ENCODE measurements at places on chromosomes 7 and 10. TPM values are rescaled to one million over a fixed set of nuclear protein-coding genes. Genes with fewer than 3 reads are reported as not detected.

DNA sequence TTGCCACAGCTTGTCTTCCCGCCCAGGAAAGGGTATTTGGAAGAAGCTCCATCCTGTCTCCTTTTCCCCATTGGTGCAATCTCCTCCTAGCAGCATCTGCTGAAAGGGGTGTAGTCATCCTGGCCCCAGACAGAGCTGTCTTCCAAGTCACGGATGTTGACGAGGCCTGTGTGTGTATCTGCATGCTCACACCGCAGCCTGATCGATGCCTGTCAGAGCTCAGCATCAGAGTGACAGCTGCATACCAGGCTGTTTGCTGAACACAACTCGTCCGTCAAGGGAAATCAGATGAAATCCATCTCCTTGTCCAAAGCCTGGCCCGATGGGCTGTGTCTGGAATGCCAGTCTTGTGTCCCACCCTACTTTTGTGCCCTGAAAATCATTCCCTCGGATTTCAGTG is 21.2 kb upstream of the LRRC4 start:
- DNase-seq: no peak

THSD7A gene
- 0.34 TPM for polyA plus RNA-seq

DNA sequence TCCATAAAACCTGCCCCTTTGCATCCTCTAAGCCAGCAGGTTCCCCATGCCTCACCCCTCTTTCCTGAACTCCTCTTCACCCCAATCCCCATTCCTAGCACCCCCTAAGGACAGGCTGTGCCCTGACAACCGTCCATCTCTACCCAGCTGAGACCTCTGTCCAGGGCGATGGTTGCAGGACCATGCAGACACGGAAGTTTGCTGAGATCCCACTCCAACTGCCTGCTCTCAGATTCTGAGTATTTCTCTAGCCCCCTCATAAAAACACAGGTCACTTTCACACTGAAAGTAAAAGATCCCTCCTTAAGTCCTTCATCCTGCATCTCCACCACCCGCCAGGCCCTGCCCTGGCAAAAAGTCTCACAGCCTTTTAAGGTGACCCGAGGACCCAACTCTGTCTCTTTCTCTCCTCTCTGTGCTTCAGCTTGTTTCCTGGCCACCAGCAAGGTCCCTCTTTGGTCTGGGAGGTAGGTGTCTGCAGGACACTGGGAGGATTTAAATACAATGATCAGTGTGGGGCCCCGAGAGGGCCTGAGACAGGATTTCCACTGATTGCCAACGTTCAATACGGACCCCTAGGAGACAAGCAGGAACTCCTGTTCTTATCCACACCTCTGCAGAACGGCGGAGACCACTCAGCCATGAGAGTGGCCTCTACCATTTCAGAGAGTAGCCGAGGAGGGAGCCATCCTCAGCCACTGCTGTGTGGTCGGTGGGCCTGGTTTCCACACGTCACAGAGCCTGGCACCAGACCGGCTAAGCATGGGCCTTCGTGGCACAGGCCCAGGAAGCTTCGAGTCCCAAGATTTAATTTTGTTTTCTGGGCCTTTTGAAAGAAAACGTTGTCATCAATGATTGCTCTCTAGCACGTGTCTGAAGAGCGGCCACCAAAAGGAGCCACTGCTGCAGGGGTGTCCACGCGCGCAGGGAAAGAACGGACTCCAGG is 27.9 kb downstream of the CALML3 start:
- DNase-seq: no peak

GRCh38 chr7:135711139-135711469 is 16.9 kb downstream of the SLC13A4 start:
- DNase-seq: no peak

DNA sequence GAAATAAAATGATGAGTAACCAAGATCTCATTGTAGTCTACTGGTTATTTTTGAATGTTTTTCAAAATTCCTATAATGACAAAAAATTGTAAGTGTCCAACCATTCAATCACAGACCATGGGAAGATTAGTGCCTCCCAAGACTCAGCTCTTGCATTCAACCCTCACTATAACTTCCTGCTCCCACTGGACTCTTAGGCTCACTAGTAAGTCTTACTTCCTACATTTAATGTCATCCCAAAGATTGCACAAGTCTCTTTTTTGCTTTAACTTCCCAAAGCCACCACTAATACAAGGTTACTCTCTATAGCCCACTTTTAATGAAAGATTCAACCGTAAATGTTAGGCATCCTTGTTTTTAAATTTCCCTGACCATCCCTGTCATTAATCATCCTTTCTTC is 111.9 kb upstream of the NRBF2 start:
- no peak for DNase-seq

DNA sequence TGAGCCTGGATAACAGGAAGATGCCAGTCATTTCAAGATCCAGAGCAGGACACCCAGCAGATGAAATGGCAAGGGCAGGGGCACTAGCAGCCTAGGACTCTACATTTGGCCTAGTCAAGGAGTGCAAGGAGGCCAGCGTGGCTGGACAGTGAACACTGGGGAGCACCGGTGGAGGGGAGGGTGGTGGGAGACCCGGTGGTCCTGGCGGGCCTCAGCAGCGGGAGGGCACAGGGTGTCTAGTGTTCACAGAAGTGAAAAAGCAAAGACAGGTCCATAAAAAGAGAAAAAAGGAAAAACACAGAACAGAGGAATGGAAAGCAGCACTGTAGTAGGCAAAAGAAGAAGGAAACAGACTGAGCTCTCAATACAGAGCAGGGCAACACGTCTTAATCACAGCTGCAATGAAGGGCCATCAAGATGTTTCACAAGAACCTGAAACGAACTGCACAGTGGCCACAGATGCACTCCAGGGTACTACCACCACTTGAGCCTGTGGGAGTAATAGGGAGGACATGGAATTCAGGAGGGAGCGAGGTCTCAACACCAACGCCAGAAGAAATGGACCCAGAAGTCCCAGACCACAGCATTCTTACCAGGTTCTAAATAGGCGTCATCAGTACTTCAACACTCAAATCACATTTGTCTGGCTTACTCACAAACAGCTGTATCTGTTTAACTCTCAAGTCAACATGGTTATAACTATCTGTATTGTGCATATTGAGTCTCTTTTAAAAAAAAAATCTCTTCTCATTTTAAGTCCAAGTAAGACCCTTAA is 573.7 kb downstream of the PARD3 start:
- DNase-seq: no peak

GRCh38 chr10:77049896-77050295 is 587.7 kb downstream of the KCNMA1 start:
- DNase-seq: no peak

DNA sequence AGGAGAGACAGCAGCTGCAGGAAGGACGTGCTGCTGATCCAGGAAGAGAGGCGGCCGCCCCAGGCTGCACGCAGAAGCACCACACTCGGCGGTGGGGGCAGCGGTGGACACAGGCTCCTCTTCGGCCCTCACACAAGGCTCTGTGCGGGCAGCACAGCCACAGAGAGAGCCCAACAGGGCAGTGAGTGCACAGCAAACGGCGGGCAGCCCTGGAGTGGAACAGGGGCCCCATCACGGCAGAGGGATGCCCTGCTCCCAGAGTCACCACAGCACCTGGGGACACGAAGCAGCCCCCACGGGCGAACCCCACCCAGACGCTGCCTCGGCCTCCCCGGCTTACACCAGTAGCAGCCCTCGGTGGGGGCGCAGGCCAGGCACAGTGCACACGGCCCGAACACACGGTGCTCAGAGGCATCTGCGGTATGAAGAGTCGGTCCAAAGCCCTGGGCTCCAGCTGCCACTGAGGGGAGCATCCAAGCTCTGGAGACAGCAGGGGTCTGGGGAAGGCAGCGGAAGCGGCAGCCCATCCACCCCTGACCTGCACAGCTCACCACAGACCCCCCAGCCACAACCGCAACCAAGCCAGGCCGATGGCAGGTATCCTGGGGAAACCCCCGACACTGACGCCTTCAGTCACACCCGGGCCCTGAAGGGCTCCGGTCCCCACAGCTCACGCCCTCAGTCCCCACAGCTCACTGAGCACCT is 16.8 kb downstream of the NUDT1 start:
- peak; percentile 20 for DNase-seq

DNA sequence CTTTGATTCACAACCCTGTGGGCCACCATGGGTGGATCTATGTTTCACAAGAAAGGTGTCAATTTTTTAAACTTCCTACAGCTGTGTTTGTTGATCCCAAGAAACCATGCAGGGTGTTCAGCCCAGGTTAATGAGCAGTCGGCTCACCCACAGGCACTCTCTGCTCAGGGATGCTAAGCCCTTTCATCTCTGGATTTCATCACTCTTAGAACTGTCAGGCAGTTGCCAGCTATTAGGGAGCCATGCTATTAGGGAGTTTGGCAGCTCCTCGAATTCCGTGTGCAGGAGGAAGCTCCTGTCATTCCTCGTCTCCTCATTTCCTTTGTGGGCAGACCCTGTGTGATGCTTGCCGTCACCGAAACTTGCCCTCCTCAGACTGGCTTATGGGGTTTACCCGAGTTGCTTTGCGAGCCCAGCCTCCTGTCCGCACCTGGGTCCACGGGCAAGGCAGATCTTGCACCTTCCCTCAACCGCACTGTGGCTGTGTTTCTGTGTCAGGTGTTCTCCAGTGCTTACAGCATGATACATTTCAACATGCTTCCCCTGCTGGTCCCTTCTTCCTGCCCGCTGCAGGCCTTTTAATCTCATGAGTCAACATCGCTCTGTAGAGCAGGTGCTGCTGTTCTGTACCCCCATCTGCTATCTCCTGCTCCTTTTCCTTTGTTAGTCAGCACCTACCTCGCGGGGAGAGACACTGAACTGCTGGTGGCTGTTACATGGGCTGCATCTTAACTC is 509.8 kb downstream of the SUGCT start:
- DNase-seq: no peak

ASB10 gene
- 14.3 TPM for polyA plus RNA-seq

DNA sequence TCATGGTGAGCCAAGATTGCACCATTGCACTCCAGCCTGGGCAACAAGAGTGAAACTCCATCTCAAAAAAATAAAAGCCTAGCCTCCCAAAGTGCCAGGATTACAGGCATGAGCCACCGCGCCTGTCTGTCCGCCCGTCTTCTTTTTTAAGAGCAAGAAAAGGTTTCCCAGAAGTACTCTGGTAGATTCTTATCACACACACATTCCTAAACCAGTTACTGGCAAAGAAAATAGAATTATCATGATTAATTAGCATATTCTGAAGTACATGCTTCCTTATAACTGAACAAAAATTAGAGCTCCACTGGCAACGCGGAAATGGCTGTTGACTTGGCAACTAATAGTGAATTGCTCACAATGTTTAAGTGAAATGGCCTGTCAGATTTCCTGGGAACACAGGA is 87.0 kb downstream of the ADK start:
- no peak for DNase-seq

DNA sequence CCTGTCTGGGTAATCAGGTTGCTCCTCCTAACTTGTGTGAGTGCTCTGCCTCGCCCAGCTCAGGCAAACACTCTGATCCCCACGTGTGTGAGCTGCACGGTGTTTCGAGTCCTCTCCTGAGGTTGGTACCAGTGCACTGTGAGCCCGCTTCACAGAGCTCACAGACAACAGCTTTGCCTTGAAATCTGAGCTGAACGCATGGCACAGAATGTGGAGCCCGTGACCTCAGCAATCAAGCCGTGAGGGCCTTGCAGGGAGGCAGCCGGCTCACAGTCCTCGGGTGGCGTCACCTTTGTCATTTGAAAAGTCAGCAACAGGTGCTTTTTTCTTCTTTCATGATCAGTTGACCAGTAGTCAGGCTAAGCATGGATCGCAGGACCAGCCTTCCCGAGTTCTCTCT is 60.2 kb upstream of the ADGRA1 start:
- DNase-seq: no peak

GIMAP5 gene
- polyA plus RNA-seq: 22.3 TPM

GRCh38 chr7:157475601-157476000 is 138.8 kb downstream of the DNAJB6 start:
- no peak for DNase-seq

CLCN1 gene
- polyA plus RNA-seq: not detected

DNA sequence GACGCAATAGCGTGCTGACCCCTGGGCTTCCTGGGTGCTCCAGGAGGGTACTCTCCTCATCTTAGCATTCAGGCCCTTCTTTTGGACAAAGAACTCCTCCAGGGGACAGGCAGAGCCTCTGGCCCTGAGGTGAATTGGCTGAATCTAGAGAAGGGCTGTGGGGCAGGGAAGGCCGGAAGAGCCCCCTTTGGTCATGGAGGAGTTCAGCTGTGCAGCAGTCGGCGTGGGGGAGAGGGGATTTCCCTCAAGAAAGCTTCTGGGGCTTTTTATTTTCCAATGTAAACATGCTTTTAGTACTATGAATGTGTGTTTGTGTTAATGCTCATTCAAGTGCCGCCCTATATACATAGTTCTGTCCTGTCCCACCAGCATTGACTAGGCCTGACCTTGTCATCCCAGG is 38.8 kb downstream of the FIGNL1 start:
- DNase-seq: no peak

DNA sequence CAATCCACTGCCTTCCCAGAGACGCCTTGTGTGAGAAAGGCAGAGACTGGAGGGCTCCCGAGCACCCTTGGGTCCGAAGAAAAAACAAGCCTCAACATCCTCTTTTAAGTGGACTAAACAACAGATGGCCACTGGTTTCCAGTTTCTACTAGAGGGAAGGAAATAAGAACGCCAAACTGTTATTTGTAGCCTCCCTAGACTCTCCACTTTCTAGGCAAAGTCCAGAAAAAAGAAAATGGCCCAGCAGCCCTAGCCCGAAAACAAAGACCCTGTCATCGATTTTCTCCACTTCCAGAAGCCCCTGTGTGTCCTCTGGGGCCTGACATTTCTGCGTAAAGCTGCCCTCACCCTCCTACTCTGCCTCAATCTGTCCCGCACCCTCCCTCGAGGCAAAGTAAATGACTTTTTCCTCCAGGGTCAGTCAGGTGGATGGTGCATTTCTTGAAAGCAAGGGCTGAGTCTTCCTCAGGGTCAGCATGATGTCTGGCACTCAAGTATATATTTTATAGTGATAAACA is 6.0 kb downstream of the RGS10 start:
- no peak for DNase-seq

DNA sequence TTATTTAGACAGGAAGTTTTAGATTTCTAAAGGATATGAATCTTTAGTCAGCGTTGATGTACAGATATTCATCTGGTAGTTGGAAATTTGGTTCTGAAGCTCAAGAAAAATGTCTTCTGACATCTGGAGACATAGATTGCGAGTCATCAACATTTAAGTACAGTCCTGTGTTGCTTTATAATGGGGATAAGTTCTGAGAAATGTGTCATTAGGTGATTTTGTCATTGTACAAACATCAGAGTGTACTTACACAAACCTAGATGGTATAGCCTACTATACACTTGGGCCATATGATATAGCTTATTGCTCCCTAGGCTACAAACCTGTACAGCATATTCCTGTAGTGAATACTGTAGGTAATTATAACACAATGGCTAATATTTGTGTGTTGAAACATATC is 49.6 kb upstream of the UBN2 start:
- DNase-seq: no peak

GLI3 gene
- 0.50 TPM for polyA plus RNA-seq

GALNT11 gene
- polyA plus RNA-seq: 18.1 TPM

TFR2 gene
- 0.14 TPM for polyA plus RNA-seq

- no peak for DNase-seq
Observed at GRCh38 chr7:96131525-96131924, 190.4 kb downstream of the SLC25A13 start.

- no peak for DNase-seq
Observed at GRCh38 chr7:95056901-95057300, 149.5 kb downstream of the PPP1R9A start.

GRCh38 chr7:28093623-28094232 is 86.9 kb downstream of the JAZF1 start:
- DNase-seq: peak; percentile 74
